Activated T-helper 1 cell treated with Interleukin-2 at 50 U/mL for 16 hours (primary cell): ENCODE measurements at places on chromosomes 13 and 19.

- no peak for DNase-seq
These were observed 3.8 kb downstream of the PLPP2 start for GRCh38 chr19:287381-287871.

DNA sequence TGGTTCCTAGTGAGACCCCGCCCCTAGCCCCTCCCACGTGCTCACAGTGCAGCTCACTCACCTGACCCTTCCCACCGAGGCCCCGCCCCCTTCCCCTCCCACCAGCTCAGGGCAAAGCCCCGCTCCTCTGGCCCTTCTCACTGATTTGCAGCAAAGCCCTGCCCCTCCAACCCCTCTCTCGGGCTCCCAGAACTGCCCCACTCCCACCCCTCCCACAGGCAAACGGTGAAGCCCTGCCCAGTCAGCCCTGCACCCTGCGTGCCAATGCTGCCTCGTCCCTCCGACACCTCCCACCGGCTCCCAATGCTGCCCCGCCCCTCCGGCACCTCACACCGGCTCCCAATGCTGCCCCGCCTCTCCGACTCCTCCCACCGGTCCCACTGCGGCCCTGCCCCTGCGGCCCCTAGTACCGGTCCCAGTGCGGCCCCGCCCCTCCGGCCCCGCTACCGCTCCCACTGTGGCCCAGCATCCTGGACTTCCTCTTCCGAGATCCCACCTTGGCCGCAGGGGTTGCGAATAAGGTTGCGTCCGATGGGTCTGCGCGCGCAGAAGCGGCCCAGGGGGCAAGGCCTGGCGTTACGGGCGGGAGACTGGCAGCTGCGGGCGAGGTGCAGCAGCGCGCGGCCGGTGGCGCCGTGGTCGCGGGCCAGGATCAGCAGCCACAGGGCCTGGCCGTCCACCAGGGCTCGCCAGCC lies 834 bp downstream of the FBXO27 start:
- DNase-seq: peak; percentile 64

- DNase-seq: no peak
These were observed 84.4 kb upstream of the SPATA13 start for GRCh38 chr13:24076109-24076508.

DNA sequence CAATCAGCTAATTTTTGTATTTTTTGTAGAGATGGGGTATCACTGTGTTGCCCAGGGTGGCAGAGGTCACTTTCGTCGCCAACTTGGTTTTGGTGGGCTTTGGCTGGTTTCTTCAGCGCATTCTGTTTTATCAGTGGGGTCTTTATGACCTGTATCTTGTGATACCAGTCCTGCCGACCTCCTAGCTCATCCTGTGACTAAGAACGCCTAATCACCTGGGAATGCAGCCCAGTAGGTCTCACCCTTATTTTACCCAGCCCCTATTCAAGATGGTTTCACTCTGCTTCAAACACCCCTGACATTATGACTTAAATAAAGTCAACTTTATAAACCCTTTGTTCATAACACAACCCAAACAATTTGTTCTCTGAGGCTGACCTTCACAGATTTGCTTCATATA lies 3.0 kb upstream of the ZNF878 start:
- no peak for DNase-seq

DNA sequence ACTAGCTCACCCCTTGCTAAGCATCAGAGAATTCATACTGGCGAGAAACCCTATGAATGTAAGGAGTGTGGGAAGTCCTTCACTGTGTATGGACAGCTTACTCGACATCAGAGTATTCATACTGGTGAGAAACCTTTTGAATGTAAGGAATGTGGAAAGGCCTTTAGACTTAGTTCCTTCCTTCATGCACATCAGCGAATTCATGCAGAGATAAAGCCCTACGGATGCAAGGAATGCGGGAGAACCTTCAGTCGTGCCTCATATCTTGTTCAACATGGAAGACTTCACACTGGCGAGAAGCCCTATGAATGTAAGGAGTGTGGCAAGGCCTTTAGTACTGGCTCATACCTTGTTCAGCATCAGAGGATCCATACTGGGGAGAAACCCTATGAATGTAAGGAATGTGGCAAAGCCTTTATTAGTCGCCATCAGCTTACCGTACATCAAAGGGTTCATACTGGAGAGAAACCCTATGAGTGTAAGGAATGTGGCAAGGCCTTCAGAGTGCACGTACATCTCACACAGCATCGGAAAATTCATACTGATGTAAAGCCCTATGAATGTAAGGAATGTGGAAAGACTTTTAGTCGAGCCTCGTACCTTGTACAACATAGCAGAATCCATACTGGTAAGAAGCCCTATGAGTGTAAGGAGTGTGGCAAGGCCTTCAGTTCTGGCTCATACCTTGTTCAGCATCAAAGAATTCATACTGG lies 17.3 kb downstream of the ZNF30 start:
- no peak for DNase-seq

DNA sequence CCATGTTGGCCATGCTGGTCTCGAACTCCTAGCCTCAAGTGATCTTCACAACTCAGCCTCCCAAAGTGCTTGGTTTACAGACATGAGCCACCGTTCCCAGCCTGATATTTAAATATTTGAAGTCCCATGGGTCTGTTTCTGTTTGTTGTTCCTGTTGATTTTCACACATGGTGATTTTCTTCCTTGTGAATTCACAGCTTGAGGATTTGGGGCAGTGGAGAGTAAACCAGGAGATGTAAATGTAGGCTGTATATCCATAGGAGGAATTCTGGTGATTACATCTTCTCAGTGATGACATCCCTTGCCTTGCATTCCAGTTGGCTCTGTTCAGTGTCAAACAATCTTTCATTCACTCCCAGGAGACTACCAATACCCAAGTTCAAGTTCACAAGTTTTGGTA lies 471.9 kb downstream of the KCTD12 start:
- no peak for DNase-seq

- DNase-seq: no peak
These were observed 133.3 kb downstream of the KLF12 start for GRCh38 chr13:74000876-74001275.

- no peak for DNase-seq
These were observed 789.8 kb downstream of the SLITRK6 start for GRCh38 chr13:85009447-85009846.

DNA sequence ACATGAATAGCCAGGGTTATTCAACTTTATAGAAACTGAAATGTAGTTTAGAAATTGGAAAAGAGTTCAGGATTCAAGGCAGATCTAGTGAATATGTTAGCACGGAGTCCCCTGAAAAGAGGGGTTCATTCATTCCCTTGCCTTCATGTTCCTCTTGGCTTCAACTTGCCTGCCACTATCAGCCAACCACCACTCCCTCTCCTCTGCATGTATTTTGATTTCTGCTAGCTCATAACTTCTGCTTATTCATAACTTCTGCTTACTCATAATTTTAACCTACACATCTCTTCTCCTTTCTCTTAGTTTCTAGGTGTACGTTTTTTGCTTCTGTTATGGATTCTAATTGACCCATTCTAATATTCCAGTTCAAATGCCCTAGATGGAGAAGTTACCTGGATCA lies 5.5 kb upstream of the SERTM1 start:
- no peak for DNase-seq

- DNase-seq: no peak
These were observed 1175.8 kb upstream of the MIR17HG start for GRCh38 chr13:90171649-90172048.

GRCh38 chr19:16661480-16662034 lies 618 bp downstream of the TMEM38A start:
- DNase-seq: no peak

DNA sequence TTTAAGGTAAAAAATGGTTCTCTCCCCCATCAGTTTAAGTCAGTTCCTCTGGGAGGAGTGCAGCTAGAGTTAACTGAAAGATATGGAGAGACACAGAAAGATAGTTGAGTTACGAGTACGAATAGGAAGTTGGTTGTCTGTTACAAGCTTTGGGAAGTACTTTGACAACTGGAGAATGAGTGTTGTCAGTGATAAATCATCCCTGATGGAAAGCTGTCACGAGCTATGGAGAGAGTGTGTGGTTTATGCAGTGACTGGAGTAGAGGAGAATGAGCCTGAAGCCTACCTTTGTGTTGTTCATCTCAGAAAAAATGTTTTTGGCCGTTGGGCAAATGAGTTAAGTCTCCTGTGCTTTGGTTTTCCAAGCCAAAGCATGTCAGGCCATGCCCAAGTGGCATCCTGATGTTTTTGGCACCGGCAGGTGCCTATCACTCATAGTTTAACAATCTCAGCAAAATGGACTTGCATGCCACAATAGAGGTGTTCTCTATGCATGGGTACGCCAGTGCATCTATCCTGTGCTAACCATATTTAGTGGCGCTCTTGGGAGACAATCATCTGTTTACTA lies 350.2 kb downstream of the IRS2 start:
- DNase-seq: no peak

GRCh38 chr13:49395878-49396380 lies 47.9 kb downstream of the CAB39L start:
- DNase-seq: no peak

DNA sequence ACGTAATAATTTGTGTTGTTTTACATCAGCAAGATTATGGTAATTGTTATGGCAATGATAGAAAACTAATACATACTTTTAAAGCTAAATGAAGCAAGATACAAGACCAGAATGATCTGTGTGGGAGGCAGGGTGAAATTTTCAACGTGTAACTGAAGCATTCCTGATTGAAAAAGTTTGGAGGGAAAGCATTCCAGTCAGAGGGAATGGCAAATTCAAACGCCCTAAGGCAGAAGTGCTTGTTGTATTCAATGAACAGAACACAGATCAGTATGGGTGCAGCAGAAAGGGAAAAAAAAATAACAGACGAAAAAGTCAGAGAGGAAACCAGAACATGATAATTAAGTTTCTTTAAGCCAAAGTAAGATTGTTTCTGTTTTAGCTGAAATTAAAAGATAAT lies 928.5 kb upstream of the SLITRK1 start:
- no peak for DNase-seq

GRCh38 chr19:13044231-13044836 lies 49.1 kb downstream of the NFIX start:
- DNase-seq: no peak

GRCh38 chr13:33175991-33176390 lies 109.6 kb downstream of the STARD13 start:
- DNase-seq: no peak

DNA sequence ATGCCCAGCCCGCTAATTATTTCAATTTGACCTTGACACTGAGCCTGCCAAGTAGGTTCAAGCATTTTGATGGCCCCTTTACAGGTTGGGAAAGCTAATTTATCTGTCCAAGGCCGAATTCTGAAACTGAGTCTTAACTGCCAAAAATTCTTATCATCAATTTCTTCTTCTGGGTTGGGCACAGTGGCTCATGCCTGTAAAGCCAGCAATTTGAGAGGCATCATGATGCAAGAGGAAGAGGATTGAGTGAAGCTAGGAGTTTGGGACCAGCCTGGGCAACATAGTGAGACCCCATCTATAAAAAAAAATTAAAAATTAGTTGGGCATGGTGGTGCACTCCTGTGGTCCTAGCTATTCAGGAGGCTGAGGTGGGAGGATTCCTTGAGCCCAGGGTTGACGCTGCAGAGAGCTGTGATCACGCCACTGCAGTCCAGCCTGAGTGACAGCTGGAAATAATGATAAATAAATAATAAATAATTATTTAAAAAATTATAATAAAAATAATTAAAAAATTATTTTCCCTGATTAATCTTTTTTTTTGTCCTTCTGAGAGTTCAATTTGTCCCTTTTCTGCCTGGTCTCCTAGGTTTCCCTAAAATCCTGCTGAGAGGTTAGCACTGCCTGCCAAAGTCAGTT lies 1.3 kb upstream of the LDLR start:
- DNase-seq: no peak

- DNase-seq: no peak
These were observed 1.9 kb downstream of the SYDE1 start for GRCh38 chr19:15108845-15109767.

- no peak for DNase-seq
These were observed 62.4 kb upstream of the SERP2 start for GRCh38 chr13:44311011-44311780.

DNA sequence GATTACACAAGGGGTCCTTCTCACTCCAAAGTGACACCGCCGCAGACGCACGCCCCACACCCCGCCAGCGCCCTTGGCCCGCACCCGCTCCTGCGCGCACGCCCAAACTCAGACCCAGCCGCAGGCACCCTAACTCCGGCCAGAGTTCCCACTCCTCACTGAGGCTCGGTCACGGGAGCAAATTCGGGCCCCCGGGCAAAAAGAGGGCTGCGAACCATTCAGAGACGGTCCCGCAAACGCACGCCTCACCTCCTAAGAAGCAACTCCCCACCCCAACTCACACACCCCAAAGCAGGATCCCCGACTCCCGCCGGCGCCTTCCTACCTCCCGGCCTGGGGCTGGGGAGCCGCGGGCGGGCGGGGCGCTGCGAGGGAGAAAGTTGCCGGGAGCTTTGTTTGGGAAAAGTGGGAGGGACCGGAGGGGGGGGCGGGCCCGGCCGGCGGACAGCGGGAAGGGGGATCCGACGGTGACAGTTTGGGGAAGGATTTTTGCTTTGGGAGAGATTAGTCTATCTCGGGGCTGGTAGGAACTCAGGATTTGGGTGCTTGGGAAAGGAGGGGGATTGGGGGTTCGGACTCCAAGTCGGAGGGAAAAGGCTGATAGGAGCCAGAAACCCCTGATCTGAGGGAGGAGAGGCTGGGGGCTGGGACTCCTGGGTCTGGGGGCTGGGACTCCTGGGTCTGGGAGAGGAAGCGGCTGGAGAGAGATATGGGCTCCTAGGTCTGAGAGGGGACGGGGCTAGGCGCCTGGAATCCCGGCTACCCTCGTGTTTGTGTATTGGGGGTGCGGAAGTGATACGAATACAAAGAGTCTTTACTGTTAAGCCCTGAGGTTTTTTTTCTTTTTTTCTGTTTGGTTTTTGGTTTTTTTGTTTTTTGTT lies at the start of gene TEAD2:
Gene TEAD2 (minus strand): TSS at position 369 of the 881 bp plus-strand sequence. CDS start 2,341 bp downstream, outside the sequence.
- no peak for DNase-seq

DNA sequence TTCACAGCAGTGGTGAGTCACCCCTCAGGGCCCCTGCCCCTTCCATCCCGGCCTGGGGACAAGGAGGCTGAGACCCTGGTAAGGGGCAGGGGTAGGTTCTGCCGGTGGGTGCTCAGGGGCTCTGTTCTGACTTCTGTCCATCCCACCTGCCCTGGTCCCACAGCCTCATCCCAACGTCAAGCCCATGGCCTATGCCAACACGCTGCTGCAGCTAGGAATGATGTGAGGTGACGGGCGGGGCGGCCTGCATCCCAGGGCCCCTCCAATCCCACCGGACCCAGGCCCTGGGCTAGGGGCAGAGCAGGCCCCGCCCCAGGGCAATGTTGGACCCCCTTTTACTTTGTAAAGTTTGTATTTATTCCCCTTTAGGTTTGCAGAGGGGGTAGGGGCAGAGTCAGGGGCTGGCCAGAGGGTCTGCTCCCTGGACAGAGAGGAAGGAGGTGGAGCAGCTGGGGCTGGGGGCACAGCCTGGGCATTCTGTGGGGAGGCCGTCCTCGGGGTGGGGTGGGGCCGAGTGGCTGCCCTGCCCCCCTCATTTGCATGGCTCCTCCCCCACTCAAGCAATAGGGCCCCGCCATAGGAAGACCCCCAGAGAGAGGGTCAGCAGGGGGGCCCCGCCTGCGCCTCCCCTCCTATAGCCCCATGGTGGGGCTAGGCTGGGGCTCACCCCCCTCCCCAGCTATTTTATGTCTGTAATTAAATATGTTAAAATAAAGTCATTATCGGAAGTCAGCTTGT lies 23.1 kb downstream of the CCDC8 start:
- no peak for DNase-seq
